ENCODE measurements at places on chromosomes 1 and 21.

DNA sequence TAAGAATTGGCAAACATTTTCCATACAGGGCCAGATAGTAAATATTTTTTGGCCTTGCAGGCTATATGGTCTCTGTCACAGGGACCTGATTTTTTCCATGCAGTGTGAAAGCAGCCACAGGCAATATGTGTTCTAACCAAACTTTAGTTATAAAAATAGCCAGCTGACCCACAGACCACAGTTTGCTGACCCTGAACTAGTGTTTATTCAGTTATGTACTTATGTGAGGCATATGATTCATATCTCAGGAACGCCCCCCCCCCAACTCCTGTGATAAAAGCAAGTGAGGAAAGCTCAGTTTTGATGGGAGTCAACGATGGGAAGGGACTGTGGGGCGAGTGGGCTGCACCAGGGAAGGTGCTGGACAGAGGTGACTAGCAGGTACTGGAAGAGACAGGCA, 80.1 kb downstream of the HMGB4 start:
- peak; percentile 74 for DNase-seq

GRCh38 chr1:213247038-213247437, 196.0 kb downstream of the RPS6KC1 start:
- no peak for DNase-seq

DNA sequence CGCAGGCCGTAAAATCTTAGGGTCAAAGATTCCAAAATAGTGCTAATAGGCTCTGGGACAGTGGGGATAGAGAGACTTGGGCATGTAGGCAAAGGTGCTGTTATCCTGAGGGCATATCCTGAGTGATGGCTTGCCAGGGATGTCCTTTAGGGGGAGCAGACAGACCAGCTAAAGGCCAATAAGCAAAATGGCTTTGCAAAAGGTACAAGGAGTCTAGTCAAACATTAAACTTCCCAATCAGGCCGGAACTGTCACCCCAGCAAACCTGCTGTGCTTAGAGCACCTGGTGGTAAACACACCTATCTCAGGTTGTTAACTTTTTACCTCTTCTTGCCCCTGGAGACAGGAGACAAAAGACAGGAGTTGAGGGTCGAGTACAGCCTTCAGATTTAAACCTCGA, 49.1 kb downstream of the TRABD2B start:
- DNase-seq: no peak

DNA sequence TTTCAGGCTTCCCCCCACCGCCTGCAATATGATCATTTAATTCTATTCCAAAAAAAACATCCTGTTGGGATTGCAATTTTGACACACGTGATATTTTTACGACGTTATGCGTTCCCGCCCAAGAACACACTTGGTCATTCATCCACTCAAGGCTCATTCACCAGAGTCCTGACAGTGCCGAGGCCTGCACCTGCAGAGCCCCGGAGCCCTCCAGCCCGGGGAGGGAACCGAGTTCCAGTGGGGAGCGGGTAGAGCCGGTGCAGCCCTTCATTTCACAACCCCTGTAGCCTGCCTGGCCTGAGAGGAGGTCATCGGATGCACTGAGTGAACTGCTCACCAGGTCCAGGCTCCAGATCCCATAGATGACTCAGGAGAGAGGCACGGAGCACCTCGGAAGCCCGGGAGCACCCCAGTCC, 156.0 kb upstream of the BACE2 start:
- DNase-seq: no peak

DNA sequence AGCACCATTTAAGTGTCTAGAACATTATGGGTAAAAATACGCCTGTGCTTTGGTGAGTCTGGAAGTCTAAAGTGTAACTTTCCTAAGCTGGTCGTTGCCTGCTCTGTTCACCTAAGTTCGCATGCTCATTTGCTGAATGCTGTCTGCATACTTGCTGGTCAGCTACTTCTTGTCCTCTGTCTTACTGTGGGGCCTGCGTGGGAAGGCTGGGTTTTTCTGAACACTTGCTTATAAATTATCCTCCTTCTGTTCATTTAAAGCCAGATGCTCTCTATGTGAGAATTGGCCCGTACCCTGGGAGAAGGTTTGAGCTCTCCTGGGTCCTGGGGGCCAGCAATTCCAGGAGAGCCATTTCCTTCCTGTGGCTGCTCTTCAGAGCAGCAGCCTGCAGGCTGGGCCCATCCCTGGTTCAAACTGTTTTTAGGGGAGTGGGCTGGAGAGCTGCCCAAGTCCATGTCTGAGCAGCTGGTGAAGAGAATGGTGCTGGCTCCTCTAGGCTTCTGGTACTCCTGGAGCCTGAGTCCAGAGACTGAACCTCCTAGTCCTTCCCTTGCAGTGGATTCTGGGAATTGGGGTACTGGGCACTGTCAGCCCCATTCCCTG, 75.7 kb downstream of the GALNT2 start:
- peak; percentile 42 for DNase-seq

GRCh38 chr1:147169840-147170674, 2.2 kb downstream of the PRKAB2 start:
- peak; percentile 13 for DNase-seq

All from astrocyte of the hippocampus (primary cell).